ENCODE measurements at places on chromosomes 16 and 17.
A peak's percentile ranks its signal among the peaks of the same experiment; 100 is the strongest.

DNA sequence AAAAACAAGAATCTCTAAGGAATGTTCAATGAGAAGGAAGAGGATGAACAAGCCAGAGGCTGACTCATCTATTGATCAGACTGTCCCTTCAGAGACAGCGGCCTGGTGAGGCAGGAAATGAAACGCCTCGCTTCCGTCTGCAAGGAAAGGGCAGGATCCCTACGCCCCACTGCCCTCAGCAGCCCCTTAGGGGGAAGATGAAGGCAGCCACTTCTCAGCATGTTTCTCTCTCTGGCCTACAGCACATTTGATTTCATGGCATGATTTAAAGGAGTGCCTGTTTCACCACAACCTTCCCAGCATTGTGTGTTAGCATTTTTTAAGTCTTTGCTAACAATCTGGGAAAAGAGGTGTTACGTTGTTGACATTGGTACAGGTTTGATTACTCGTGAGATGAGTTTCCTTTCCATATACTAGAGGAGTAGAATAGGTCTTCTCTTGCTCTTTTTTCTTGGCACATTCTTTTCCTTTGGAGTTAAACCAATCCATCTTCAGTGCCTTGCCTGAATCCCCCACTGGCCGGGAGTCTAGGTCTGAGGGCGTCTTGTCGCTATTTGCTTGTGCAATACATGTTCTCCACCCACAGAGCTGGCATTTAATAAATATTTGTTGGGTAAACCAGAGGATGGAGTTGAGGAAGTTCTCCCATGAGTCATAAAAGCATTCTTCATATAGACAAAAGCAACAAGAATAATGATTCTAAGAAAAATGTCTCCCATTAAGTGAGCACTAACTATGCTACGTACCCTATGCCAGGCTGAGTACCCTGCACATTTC lies 47.4 kb downstream of the RBFOX3 start:
- DNase-seq, result no peak

- DNase-seq, result no peak
Measured at GRCh38 chr17:76753061-76753961, 15.4 kb downstream of the MFSD11 start.

DNA sequence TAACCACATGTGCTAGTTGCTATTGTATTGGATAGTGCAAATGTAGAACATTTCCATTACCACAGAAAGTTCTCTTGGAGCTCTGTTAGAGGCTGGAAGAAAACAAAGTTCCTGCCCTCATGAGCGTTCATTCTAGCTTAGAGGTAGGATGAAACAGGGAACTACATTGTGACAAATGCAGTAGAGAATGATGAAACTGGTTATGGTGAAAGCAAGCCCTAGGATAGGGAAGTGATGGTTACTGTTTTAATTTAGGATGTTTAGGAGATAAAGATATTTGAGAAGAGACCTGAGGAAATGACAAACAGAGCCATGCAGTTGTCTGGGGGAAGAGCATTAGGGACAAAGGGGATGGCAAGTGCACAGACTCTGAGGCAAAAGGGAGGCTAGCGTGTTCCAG lies 50.7 kb downstream of the AATF start:
- DNase-seq, result no peak

DNA sequence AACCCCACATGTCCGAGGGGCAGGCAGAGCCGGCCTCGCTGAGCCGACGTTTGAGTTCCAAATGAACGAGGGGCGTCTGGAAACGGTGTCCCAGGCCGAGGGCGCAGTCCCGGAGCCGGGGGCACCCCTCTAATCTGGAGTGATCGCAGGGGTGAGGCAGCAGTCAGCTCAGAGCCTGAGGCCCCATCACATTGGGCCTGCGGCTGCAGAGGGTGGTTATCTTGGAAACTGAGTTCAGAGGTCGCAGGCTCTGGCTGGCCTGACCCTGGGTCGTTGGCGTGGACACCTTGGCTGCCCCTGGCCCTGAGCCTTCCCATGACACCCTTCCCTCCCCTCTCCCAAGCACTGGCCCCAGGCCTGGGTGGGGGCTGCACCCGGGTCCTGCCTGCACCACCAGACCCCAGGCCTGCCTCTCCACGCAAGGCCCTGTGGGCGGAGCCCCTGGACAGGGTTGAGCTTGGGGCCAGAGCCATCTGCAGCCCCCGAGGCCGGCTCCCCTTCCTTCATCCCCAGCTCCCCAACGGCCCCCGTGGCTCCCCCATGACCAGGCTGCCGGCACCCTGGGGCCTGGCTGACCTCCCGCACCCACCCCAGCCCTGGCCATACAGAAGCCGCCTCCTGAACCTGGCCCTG lies 45.6 kb downstream of the ZFPM1 start:
- DNase-seq, result no peak

DNA sequence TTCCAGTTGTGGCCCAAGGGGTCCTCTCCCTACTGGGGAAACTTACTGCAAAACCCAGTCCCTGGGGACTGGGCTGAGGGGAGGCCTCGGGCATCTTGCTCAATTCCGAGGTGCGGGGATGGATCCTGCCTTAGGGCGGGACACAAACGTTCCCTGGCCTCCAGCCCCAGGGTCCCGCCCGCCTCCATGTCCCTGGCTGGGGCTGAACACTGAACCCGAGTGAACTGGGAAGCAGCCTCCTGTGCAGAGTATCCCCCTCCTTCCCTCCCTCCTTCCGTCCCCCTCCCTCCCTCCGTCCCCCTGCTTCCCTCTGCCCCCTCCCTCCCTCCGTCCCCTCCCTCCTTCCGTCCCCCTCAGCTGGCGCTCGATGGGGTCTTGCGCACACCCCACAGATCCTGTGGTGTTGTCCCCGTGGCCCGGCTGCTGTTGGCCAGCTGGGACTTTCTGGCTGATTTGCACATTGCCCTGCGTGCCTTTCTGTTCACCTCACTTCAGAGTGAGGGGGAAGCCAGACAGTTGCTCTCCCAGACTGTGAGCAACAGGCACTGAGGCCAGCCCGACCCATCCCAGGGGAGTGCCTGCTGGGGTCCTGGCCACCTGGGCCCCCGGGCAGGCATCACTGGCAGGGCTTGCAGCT lies 5.5 kb downstream of the TRAF7 start:
- no peak for DNase-seq

GRCh38 chr16:50585331-50585776 lies 37.2 kb downstream of the NKD1 start:
- no peak for DNase-seq

- DNase-seq, result no peak
Measured at GRCh38 chr17:49745175-49746139, 18.5 kb downstream of the FAM117A start.

DNA sequence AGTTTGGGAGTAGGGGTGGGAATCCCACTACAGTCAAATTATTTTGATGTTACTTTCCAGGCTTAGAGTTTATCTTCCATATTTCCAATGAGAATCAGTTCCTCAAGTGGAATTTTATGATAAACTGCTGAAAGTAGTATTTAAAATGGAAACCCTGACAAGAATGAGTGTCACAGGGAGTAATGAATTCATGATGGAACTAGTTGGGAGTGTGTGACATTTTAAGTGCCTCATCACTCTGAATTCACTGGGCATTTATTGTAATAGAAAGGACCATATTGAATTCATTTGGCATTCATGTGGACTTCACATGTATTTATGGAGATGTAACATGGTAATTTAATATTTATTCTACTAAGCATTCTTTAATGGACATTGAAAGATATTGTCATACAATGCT lies 320.9 kb downstream of the CDH13 start:
- no peak for DNase-seq

- no peak for DNase-seq
Measured at GRCh38 chr16:46836534-46837530, 5.9 kb upstream of the C16orf87 start.

- no peak for DNase-seq
Measured at GRCh38 chr16:11229906-11230305, 26.1 kb downstream of the SOCS1 start.

DNA sequence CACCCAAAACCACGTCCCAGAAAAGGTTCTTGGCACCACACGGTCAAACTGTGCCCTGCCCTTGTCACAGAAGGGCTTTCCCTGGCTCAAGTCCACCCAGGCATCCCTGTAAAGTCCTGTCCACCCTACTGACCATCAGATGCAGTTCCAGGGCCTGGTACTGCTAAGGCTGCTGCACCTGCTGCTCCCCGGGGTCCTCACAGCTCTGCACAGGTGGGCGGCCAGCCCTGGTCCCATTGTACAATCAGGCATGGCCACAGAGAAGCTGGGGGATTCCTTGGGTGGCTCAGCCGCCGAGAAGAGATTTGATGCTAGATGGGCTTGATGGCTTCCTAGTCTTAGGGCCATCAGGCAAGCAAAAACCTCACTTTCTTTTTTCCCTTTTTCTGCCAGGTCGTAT lies 15.3 kb downstream of the ABCA3 start:
- DNase-seq, result no peak

DNA sequence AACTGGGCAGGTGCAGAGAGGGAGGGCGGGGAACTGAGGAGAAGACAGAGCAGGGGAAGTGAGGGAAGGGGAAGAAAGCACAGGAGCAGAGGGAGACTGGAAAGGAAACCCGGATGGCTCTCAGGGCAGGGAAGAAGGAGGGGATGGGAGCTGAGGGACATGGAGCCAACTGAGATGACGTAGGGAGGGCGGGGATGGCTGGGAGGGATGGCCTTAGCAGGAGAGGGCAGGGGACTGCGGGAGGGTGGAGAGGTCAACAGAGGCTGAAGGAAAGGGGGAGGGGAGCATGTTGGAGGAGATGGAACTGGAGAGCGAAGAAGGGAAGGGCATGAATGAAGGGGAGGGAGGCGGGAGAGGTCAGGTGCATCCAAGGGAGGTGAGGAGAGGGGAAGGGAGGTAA lies 81.9 kb downstream of the KCNJ12 start:
- no peak for DNase-seq

- no peak for DNase-seq
Measured at GRCh38 chr16:66423177-66423576, 3.9 kb upstream of the BEAN1 start.

- no peak for DNase-seq
Measured at GRCh38 chr16:64907844-64908243, 214.0 kb downstream of the CDH11 start.

- peak; percentile 57 for DNase-seq
Measured at GRCh38 chr17:14302431-14303099, 1.7 kb downstream of the HS3ST3B1 start.

- no peak for DNase-seq
Measured at GRCh38 chr16:48522041-48522440, 87.9 kb downstream of the N4BP1 start.

DNA sequence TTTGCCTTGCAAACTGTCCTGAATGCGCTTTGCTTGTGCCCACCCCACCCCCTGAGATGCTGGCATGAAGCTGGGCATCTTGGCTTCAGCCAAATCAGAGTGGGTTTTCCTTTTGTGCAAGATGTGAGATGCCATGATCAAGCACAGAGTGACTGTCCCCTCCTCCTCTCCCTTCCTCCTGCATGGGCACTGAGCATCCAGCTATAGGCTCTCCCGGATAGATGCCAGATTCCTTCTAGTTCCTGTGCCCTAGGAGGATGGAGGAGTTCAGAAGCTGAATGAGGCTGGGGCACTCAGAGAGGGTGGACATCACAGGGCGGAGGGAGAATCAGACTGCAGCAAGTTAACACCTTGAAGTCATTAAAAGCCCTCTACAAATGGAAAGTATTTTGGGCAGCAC lies 384.1 kb upstream of the CCL2 start:
- DNase-seq, result no peak

DNA sequence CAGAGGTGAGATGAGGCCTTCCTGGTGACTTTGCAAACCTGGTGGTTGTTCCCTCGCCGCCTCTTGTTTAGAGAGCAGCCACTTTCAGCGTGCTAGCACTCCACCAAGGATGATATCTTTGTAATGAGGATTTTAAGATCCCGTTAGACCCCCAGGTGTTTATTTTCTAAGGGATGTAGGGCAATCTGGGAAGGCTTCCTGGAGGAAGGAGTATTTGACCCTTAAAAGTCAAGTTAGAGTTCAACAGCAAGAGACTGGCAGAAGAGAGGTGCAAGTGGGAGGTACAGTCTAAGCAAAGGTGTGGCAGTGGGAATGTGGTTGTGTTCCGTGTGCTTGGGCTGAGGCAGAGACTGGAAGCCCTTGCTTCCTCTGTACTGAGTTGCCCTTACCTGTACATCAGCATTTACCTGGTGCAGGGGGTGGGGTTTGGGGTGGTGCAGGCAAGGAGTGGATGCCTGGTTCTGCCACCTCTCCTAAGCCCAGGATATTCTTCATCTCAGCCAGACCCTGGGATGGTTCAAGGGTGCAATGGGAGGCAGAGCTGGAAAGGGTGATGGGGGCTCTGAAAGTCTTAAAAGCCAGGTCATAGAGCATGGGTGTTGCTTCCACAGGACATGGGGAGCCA lies 83.6 kb downstream of the SDR42E1 start:
- DNase-seq, result no peak

DNA sequence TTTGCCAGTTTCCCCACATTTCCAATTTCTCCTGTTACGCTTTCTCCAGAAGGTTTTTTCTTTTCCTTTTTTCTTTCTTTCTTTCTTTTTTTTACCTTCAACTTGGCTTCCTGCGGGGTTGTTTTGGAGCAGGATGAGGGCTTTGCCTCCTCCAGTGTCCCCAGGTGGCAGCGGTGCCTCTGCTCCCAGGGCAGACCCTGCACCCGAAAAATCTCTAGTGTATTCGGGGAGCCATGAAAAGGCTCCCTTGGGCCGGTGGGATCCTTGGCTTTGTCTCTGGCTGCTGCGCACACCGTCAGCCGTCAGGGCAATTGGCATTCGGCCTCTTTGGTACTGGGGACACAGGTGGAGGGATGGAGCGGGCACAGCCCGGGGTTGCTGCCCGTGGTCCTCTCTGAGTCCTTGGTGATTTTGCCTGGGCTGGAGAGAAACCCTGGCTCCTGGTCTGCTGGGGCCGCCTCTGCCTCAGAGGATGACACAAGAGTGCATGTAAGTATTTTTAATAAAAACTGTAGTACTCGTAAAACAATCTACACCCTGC lies 846 bp downstream of the ITGB3 start:
- no peak for DNase-seq

GRCh38 chr17:74446551-74447500 lies 14.9 kb downstream of the GPRC5C start:
- DNase-seq, result no peak

DNA sequence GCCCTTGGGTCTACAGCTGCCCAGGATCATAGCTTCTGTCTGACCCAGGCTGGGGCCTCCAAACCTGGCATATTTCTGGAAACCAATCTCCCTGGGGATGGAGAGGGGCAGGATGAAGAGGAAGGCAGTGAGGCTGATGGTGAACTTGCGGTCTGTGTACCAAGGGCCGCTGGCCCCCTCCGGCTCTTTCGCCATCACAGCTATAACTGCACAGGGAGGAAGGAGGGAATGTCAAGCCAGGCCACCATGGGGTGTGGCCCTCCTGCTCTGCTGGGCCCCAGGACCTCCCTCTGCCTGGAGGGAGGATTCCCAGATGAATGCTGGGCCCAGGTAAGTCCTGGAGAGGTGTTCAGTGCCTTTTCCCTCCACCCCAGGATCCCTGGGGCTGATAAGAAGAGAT lies 6.3 kb downstream of the SLC38A7 start:
- no peak for DNase-seq

DNA sequence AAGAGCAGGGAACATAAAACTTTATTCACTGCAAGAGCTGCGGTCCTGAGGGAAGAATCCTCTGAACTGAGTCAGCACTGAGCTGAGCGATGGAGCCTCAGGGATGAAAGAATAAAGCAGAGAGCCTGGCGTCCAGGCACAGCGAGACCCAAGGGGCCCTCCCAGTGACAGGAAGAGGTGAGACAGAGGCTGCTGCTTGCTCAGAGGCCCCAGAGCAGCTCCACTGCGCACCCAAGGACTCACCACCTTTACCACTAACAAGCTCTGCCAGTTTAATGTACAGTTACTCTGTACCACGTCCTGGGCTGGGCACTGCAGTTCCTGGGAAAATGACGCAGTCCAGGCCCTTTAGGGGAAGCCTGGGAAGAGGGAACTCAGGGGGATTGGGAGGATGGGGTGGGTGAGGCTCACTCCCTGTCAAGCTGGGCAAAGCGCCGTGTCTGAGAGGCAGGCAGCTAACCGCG lies 5.6 kb downstream of the GFAP start:
- no peak for DNase-seq

GRCh38 chr17:31491376-31492131 lies 100.1 kb downstream of the RAB11FIP4 start:
- DNase-seq, result no peak
